ENCODE measurements at places on chromosomes 2 and 18. TPM values are rescaled to one million over a fixed set of nuclear protein-coding genes. Genes with fewer than 3 reads are reported as not detected.
A peak's percentile ranks its signal among the peaks of the same experiment; 100 is the strongest.

DNA sequence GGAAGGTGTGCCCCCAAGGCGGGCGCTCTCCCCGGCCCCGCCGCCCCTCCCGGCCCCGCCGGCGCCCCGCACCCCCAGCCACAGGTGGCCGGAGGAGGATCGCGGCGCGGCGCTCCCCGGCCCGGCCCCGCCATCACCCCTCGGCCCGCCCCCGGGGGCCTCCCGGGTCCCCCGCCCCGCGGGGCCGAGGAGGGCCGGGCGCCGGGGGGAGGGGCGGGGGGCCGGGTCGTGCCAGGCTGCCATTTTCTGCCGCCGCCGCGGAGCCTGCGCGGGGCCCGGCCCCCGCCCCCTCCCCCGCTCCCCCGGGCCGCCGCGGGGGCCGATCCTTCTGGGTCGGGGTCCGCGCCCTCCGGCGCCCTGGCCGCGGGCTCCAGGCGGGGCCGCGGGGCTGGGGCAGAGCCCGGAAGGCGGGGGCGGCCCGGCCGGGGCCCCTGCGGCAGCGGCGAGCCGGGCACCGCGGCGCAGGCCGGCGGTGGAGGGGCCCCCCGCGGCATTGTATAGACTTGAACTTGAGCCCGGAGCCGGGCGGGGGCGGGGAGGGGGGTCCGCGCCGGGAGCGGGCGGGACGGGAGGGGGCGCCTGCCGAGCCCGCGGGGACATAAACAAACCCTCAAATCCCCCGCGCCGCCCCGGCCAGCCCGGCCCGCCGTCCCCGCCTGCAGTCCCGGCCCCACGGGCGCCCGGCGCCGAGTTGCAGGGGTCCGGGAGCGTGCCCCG lies 556 bp downstream of the DNMT3A start:
- no peak for ATAC-seq

DNA sequence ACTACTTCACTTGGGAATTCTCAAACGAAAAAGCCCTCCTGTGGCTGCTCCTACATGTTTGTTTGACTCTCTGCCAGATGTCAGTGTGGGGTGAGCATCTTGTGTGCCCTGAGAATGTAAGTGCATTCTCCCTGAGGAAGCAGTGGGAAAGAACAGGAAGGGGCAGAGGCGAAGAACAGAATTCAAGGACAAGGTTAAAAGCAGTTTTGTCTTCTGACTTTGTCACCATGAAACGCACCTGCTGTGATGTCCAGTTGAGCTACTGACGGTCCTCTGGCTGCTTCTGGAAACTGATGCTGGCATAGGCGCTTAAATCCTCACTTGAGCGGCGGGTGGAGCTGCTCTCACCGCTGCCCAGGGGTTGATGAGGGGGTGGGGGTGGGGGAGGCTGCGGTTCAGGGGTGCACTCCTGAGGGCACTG lies 4.9 kb downstream of the IRS1 start:
- no peak for ATAC-seq

DNA sequence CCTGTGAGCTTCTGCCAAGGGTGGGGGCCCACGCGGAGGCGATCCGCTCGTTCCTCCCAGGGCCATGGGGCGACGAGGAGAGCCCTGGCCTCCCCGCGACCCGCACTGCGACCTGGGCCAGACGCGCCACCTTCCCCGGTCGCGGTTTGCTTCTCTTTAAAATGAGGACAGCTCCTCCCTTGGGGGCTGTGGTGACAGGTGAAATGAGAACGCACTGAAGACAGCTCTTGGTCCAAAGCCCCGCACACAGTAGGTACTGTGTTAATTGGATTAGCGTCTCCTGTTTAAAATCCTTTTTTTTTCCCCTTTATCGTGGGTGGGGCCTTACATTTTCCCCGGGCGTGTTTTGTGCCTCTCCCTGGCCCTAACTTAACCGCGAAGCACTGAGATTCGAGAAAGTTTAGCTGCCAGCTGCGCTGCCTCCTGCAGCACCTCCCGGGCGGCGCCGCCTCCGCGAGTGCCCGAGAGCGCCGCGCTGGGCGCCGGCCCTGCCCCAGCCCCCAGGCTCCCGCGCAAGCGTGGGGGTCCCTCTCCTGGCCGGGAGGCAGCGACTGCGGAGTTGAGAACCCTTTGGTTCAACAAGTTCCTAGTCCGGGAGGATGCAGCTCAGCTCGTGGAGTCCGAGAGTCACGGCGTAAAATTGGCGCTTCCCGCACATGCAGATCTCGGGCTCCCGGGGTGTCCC lies 1.1 kb downstream of the HPCAL1 start:
- ATAC-seq, result no peak

DNA sequence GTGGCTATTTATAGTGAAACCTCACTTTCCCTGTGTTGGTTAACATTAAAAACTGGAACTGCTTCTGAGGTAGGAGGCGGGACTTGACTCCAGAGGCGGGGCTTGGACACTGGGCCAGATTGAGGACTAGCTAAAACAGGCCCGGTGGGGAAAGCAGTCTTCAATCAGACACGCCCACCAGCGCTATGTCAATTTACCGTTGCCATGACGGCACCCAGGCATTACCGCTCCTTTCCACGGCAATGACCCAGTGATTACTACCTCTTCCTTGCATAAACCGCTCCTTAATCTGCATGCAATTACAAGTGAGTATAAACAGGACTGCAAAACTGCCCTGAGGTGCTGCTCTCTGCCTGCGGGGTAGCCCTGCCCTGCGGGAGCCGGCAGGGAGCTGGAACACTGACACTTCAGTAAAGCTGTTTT lies 35.3 kb downstream of the LRRFIP1 start:
- peak; percentile 98 for ATAC-seq

DNA sequence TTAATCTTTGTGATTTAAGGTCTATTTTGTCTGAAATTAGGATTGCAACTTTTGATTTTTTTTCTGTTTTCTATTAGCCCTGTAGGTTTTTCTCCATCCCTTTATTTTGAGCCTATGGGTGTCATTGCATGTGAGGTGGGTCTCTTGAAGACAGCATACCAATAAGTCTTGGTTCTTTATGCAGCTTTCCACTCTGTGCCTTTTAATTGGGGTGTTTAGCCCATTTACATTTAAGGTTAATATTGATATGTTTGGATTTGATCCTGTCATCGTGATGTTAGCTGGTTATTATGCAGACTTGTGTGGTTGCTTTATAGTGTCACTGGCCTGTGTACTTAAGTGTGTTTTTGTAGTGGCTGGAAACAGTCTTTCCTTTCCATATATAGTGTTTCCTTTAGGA lies 17.7 kb downstream of the EHBP1 start:
- ATAC-seq, result no peak

DNA sequence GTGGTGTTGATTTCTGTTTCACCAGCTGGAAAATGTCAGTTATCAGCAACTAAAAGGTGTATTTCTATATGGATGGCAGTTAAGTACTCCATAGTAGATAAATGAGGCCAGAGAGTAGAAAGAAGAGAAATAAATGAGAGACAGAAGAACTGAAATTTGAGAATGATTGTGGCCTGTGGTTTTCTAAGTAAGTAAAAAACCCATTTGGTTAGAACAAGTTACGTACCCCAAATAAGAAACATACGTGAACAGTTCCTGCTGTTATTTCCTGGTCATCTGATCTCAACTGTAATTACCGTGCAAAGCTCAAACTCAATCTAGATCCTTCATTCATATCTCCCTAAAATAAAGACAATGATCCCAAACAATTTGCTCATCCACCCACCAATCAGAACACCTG lies 181.3 kb downstream of the PID1 start:
- no peak for ATAC-seq

- no peak for ATAC-seq
Observed at GRCh38 chr2:18605115-18605514, 15.7 kb upstream of the NT5C1B start.

DNA sequence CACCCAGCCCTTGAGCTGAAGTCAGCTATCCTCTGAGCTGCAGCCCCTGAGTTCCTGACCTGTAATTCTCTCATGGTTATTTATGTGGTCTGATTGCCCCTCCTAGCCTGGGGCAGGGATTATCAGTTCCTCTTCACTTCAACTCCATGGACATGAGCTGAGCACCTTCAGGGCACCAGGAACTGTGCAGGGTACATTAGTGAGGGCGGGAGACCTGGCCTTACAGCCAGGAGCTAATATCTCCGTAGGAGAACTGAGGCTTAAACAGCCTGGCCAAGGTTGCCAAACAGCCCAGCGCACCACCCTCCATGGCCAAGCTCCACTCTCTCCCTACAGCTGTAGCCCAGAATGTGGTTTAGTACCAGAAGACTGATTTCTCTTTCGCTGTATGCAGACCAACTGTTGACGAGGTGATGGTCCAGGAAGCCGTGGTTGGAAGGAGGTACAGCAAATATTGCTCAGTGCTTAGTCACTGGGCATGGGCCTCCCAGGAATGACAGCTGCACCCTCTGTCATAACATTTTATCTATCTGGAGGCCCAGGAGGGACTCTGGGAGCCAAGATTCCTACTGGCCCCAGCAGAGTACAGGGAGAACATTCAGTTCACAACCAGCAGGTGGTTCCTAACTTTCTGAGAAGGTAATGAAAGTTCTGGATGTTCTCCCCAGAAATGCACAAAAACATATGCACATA lies 228.7 kb upstream of the SIX2 start:
- peak; percentile 71 for ATAC-seq

GRCh38 chr2:20661421-20662307 lies 5.3 kb upstream of the GDF7 start:
- ATAC-seq, result peak; percentile 85

- ATAC-seq, result no peak
Observed at GRCh38 chr18:28050545-28050944, 126.4 kb downstream of the CDH2 start.

DNA sequence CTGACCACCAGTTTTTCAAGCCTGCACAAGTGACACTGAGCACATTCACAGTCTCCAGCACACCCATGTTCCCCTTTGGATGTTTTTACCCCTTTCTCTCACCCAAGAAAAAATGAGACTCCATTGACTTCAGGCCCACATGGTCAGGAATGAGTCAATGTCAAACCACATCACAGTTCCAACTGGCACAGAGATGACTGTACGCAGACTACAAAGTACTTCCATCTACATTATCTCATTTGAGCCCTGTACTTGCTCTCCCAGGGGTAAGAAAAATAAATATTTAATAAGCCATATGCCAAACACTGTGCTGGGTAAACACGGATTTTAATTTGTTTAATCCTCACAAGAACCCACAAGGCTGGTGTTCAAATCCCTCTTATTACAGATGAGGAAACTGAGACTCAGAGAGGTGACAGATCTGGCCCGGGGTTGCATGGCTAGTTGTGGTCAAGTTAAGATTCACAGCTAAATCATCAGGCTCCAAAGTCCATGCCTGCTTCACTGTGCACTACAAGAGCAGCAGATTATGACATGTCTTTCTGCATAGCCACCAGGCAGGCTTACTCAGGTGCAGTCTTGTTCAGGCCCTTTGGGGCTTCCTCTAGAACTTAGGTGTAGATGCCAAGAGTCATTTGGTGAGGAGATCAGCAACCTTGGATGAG lies 106.1 kb downstream of the TXNL1 start:
- peak; percentile 68 for ATAC-seq

DNA sequence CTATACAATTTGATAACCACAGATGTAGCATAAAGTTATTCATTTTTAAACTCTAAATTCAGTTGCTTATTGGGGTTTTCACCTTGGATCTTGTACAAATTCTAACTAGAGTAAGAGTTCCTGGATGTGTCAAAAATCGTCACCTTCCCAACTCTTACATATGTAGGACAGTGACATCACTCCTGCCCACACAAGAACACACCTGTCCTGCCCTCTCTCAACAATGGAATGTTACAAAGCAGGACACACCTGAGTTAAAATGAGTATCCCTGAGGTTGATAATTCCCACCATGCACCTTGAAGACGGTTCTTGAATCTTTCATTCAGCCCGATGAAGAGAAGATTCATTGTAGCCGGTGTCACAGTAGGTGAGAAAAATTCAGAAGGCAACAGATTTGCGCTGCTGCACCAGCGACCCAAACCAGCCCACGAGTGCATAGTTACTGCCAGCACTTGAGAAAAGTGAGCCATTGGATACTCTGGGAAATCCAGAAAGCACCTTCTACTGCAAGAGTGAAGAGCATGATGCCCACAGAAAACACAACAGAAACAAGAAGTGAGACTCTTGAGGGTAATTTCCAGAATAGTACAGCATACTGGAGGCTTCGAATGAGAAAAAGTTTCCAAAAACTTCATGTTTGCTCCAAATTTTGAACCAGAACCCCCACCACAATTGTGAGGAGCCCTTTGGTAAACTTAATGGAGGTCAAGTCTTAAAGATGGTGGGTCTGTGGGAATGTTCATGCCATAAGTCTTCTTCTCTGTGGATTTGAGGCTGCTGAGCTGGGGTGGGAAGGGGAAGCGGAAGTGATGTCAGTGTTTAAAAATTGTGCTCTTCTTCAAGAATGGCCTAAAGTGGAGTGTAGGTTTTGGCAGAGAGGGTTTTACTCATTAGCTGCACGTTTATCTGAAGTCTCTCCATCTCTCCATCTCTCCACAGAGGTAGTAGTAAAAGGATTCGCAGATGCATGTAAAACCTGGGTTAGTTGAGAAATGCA lies 34.7 kb upstream of the ADAM23 start:
- peak; percentile 93 for ATAC-seq

GRCh38 chr2:31446848-31447247 lies 32.3 kb upstream of the XDH start:
- ATAC-seq, result no peak

DNA sequence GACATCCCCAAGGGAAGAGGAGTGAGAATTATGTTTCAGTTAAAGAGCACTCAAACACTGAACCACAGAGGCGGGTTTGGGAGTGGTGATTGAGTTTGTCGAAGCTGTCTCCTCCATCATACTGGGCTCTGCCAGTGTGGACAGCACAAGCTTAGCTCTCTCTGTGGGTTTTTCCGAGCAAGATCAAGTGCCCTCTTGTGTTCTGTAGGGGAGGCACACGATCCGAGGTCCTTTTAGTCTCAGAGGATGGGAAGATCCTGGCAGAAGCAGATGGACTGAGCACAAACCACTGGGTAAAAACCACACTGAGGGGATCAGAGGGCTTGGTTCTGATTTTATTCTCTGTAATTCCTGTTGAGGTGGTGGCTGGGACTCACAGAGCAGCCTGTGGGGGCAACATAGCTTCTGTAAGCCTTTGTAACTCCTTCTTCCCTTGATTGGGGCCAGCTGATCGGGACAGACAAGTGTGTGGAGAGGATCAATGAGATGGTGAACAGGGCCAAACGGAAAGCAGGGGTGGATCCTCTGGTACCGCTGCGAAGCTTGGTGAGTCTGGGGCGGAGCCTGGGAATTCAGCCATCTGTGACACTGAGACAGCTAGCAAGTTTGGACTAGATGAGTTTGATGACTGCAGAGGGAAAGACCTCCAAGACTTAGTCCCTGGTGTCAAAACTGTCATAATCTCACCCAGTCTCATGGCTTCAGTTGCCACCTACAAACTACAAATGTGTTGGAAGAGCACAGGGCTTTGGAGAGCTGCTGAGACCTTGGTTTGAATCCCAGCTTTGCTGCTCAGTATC lies 2.0 kb downstream of the NAGK start:
- ATAC-seq, result peak; percentile 23

The NTSR2 gene
- not detected for total RNA-seq

The PECR gene
- 3.1 TPM for total RNA-seq

The WNT6 gene
- not detected for total RNA-seq

The ZSWIM2 gene
- not detected for total RNA-seq

The TYMS gene
- 28.4 TPM for total RNA-seq

The NOSTRIN gene
- 3.6 TPM for total RNA-seq

The IRS1 gene
- 13.9 TPM for total RNA-seq

The PLEK gene
- 1.00 TPM for total RNA-seq

The USP40 gene
- total RNA-seq, result 28.6 TPM

Data from esophagus mucosa (tissue), 1 donor.